ENCODE measurements at places on chromosomes 12 and 14.
A peak's percentile ranks its signal among the peaks of the same experiment; 100 is the strongest.

DNA sequence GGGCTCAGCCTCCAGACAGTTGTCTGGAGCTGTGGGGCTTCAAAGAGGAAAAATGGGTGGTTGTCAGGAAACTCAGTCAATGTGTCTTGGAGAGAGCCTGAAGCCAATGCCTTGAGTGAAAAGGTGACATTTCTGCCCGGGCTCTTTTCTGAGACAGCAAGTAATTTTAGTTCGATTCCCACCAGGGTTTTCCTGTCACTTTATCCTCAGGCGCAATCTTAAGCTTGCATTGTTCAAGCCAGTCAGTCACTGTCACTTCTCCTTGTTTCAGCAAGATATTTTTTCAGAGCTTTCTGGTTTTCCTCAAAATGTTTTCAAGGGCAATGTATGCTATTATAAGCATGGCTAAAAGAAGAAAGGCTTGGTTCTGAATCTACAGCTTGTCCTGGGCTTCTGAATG lies 404.7 kb upstream of the SEL1L start:
- DNase-seq: no peak

DNA sequence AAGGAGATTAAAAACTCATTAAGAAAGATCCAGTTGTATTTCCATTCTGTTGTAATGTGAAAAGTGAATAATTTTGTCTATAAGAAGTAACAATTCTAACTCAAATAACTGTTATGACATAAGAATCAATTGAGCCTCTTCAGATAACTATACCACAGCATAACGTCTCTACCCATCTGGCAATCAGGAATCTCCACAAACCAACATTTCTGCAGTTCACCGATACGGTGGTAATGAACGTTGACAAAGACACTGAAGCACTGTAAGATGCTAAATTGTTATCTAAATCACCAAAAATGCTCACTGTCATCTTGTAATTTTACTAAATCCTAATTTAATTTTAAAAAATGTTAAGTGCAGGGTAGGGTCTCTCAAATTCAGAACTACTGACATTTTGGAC lies 130.9 kb upstream of the USP15 start:
- no peak for DNase-seq

DNA sequence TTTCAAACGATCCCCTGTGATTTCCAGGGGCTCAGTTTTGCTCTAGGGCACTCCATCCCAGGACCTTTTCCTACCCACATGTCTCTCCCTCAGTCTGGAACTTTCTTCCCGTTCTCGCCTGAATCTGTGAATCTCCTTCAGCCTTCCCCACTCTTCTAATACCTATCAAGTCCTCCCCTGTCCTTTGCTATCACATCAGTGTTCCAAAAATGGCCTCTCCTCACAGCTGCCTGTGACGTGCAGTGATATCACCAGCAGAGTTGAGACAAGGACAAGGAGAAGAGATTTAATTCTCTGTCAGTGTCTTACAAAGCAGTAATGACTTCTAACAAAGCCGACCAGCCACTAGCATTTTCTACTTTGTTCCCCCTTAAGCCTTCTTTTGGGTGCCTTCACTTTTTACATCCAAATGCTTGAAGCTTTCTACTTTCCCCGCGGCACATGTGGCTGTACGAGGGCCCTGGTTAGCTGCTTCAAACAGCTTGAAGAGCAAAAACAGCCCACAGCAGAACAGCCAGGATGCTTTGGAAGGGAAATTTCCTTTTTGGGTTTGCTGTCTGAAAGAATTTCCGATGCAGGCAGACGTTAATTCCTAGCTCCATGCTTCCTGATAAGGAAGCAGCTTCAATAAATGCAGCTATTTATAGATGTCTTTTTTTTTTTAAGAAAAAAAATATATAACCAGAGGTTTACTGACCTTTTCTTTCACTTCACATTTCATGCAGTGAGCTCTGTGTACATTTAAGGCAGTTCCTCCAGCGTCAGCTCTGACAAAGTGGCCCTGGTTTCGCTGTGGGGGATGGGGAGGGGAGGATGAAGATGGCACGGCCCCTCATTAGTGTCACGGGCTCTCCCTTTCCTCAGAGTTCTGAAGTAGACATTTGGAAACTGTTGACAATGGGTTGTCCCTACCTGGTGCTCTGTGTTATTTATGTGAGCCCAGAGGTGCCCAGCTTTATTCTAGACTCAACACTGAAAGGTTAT lies 109.3 kb downstream of the ETV6 start:
- no peak for DNase-seq

DNA sequence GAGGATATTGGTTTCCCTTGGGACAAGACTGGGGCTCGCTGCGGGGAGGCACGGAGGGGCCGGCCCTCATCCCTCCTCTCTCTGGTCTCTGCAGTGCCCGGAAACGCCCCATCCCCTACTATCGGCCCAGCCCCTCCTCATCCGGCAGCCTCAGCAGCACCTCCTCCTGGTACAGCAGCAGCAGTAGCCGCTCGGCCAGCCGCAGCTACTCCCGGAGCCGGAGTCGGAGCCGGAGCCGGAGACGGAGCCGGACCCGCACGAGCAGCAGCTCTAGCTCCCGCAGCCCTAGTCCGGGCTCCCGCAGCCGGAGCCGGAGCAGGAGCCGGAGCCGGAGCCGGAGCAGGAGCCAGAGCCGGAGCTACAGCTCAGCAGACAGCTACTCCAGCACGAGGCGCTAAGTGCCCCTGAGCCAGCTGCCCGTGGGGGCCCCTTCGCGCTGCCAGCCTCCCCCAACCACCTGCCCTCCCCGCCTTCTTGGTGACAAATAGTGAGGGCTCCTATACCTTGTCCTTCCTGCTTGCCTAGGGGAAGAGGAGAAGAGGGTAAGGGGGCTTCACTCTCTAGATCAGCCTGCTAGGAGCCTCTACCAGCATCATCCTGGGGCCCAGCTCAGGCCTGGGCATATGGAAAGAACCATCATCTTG lies 22.2 kb upstream of the HSPB8 start:
- DNase-seq: no peak

DNA sequence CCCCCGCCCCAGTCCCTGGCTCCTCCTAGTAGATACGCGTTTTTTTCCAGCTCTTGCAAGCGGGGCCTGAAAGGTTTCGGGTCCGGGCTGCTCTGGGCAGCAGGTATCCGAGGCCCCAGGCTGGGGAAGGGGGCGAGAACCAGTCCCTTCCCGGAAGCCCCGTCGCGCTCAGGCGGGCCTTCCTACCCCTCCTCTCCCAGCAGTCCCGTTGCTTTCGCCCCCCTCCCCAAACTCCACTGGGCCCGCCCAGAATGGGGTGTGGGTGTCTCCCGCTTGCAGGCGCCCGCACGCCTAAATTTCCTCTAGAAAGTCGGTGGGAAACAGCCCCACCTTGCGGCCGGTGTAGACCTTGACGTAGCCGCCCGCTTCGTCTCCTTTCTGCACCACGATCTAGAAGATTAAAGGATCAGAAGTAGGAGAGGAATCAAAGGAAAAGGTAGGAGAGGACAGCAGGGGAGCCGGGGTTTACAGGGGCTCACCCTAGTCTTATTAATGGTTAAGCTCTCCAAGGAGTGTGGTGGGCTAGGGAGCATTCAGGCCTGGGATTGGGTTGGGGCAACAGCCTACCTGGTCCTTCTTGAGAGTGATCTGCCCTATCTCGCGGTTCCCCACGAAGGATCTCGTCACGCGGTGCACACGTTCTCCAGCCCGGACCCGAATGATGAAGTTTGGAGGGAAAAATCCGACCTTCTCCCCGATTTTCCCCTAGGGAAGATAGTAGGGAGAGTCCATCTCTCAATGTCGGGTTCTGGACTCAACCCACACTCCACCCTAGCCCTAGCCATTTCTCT lies 7.3 kb downstream of the STAC3 start:
- DNase-seq: peak; percentile 29

DNA sequence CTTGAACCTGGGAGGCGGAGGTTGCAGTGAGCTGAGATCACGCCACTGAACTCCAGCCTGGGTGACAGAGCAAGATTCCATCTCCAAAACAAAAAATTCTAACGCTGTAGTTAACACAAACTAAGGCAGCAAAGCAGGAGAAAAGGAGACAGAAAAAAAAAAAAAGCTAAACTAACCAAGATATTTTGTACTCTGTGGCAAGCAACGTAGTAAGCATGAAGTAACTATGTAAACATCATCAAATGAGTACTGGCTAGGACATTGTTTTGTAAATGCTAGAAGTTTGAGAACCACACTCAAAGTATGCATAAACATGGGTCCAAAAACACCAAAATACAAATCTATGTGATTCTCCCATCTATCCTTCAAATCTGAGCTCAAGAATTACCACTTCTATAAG lies 44.2 kb downstream of the C2CD5 start:
- no peak for DNase-seq

GRCh38 chr12:55831447-55831815 lies 2.0 kb upstream of the DNAJC14 start:
- DNase-seq: no peak

- no peak for DNase-seq
These were observed 81.2 kb upstream of the ATF7IP start for GRCh38 chr12:14284184-14284722.

DNA sequence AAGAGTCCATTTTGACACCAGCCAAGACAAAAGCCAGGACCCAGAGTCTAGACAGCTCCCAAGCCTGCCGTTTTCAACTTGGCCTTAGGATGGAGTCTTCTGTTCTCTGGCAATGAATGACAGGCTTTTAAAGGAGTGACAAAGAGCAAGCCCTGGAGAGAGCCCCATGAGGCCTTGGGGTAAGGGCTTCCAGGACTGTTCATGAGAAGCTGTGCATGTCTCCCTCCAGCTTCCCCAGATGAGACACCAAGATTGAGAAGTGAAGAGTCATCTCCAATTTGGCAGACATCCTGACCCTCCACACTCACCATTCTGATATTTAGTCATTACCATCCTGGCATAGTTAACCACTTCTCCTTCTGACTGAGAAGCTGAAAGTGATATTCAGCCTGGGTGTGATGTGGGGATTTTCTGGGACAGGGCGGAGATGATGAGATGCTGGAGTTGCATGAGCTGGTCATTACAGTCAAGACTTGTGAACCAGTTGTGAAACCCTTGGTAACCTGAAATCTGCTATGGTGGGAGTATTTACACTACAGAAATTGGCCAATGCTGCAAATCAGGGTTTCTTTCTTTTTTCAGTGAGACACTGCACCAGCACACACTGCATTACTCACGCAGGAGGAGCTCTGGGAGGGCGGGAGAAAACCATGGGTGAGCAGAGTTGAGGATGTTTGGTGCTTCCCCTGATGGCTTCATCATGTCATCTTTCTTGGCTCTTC lies 77.8 kb downstream of the VCPKMT start:
- peak; percentile 92 for DNase-seq

DNA sequence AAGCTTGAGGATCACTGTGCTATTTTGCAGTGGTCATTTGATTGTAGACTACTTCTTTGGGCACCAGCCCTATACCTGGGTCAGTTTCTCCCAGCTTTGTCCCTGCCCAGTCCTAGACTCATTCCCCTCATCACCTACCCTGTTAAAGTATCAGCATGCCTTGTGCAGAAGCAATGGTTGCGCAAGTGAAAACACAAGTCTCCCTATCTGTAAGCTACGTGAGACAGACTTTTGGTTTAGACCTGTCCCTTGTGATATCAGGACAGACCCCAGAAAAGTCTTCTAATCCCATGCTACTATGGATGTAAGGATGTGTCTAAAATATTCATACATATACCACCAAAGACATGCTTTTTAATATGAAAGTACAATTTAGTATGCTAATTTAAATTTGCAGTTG lies 88.8 kb upstream of the ATP2B1 start:
- no peak for DNase-seq

DNA sequence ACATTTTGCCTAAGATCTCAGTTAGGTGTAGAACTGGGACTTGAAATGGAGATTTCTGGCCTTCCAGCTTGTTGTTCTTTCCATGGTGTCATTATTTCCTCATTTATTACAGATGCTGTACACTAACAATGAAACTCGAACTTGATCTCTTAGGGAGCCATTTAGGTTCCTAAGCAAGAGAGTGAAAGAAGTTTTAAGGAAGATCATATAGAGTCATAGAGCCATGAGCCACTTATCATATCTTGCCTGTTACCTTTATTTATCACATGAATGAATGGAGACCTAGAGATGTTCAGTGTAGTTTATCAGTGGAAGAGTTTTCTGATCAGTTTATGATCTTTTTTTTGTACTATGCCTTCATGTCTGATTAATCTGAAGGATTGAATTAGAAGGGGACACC lies 9.9 kb downstream of the HELB start:
- DNase-seq: no peak

GRCh38 chr14:89855961-89856656 lies 98.4 kb downstream of the EFCAB11 start:
- DNase-seq: peak; percentile 78

DNA sequence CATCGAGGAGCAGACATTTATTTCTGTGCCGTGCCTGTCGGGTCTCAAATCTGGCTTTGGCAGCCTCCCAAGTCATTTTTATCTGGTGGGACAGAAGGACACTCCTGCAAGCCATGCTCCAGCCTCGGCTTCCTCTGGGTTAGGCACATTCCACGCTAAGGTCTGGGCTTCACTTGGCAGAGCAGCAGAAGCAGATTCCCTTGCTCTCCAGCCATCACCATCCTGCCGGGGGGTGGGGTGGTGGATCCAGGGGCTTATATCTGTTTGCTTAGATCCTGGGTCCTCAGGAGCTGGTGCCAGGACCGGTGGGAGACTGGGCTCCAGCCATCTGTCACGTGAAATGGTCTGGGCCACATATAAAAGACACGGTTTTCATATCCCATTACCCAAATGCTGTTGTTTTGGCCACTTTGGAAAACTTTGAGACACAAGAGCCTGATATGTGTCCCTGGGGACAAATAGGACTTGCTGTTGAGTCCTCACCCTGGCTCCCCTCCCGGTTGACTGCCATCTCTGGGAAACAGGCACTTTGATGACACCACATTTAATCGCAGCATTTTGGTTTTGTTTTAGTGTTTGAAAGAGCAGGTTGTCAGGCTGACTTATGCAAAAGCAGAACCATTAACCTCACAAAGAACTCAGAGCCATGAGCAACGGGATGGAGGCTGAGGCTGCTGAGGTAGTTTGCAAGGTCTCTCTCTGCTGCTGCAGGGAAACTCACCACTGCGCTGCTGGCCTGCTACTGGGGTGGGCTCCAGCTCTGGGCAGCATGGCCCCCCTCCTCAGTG lies 69.6 kb upstream of the PRMT8 start:
- no peak for DNase-seq

GRCh38 chr12:23493672-23494071 lies 455.8 kb downstream of the SOX5 start:
- no peak for DNase-seq
